Brain (organoid and tissue), 16 donors: ENCODE measurements at places on chromosomes 1 and 21. TPM values are rescaled to one million over a fixed set of nuclear protein-coding genes. Genes with fewer than 3 reads are reported as not detected.

Gene NBPF10
- 0.12 TPM for polyA plus RNA-seq

Gene AADACL3
- not detected for polyA plus RNA-seq

Gene COL16A1
- polyA plus RNA-seq = 4.9 TPM

Gene WNT2B
- polyA plus RNA-seq = 0.68 TPM

Gene NMNAT1
- 7.7 TPM for polyA plus RNA-seq

Gene TBX19
- polyA plus RNA-seq = 2.6 TPM

Gene MIXL1
- not detected for polyA plus RNA-seq

Gene MYCL
- polyA plus RNA-seq = 7.1 TPM

Gene OR2G3
- not detected for polyA plus RNA-seq

Gene SEMA6C
- 54.0 TPM for polyA plus RNA-seq

Gene PAQR6
- 319 TPM for polyA plus RNA-seq

Gene CHIA
- not detected for polyA plus RNA-seq

Gene IBA57
- polyA plus RNA-seq = 5.8 TPM

Gene KDF1
- polyA plus RNA-seq = 17.2 TPM

Gene DHRS3
- polyA plus RNA-seq = 15.9 TPM

Gene CATSPERE
- 0.25 TPM for polyA plus RNA-seq

Gene CAPN2
- polyA plus RNA-seq = 69.0 TPM

Gene TM2D1
- 43.4 TPM for polyA plus RNA-seq

Gene PRRX1
- 2.5 TPM for polyA plus RNA-seq

Gene OLIG2
- 33.3 TPM for polyA plus RNA-seq

Gene RGS4
- 50.7 TPM for polyA plus RNA-seq

Gene MRPL20
- polyA plus RNA-seq = 152 TPM

Gene HLX
- polyA plus RNA-seq = 1.8 TPM

Gene ACKR1
- polyA plus RNA-seq = 10.7 TPM

Gene SYT6
- polyA plus RNA-seq = 0.75 TPM

Gene ZMYND12
- 6.8 TPM for polyA plus RNA-seq

Gene GJC2
- polyA plus RNA-seq = 22.7 TPM

Gene BNIPL
- 0.53 TPM for polyA plus RNA-seq

Gene FABP3
- 42.1 TPM for polyA plus RNA-seq

Gene REN
- polyA plus RNA-seq = 0.31 TPM

Gene RIIAD1
- 7.2 TPM for polyA plus RNA-seq

Gene DIRAS3
- 2.1 TPM for polyA plus RNA-seq

Gene TTC22
- polyA plus RNA-seq = 1.4 TPM

Gene AQP10
- polyA plus RNA-seq = not detected

Gene CADM3
- 86.2 TPM for polyA plus RNA-seq

Gene IFI44
- polyA plus RNA-seq = 1.6 TPM

Gene ANGPTL3
- not detected for polyA plus RNA-seq

Gene CFHR1
- polyA plus RNA-seq = not detected

Gene CD1B
- not detected for polyA plus RNA-seq

Gene CACHD1
- polyA plus RNA-seq = 6.4 TPM

Gene SPRR3
- polyA plus RNA-seq = not detected

Gene EFNA3
- polyA plus RNA-seq = 34.9 TPM

Gene TRAF5
- 2.9 TPM for polyA plus RNA-seq

Gene GPA33
- polyA plus RNA-seq = not detected

Gene ATP5PF
- 329 TPM for polyA plus RNA-seq

Gene TOMM20
- polyA plus RNA-seq = 94.4 TPM

Gene TPTE
- polyA plus RNA-seq = not detected

Gene TEX35
- polyA plus RNA-seq = not detected

Gene TMEM82
- polyA plus RNA-seq = not detected
